ENCODE measurements at places on chromosomes 12 and 14.

DNA sequence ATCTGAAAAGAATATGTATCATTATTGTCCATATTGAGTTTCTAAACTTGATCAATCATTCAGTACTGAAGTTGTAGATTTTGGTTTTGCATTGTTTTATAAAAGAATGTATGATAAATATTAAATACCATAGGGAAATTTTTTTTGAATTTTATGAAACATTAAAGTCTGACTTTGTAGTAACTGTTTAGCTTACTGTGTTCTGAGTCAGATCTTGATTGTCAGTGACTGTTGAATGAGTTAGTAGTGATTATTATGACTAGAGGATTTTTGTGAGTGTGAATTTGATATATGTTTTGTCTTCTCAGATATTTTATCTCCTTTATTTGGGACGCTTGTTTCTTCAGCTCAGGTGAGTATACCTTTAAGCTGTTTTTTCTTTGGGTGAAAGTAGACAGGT is 10.1 kb downstream of the TDP1 start:
- DNase-seq = no peak

- no peak for DNase-seq
Observed at GRCh38 chr12:49355913-49356312, 9.2 kb downstream of the DNAJC22 start.

DNA sequence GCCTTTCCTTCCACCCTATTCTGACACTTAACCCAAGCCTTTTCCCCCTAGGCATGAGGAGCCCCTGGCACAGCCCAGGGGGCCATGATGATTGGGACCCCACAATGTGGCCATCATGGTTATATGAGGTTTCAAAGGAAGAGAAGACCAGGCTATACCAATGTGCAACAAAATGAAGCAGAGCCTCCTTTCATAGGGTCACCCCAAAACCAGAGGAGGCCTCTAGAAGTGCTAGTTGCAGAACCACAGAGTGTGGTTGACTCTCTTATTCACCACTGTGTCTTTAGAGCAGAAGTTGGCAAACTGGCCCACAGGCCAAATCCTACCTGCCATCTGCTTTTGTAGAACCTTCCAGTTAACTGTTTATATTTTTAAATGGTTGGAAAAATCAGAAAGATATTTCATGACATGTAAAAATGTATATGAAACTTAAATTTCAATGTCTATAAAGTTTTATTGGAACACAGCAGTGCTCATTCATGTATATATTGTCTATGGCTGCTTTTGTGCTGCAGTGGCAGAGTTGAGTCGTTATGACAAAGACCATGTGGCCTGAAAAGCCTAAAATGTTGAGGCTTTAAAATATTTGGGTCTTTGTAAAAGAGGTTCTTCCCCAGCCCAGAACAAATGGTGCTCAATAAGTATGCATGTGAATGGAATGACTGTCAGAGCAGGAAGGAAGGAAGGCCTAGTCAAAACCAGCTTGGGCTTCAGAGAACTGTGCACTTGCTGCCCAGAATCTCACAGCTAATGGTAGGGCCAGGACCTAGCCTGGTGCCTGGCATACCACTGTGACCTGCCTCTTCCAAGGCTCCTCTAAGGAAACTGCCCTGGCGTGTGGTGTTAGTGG is 49.2 kb downstream of the SUSD6 start:
- DNase-seq = no peak

- DNase-seq = no peak
Observed at GRCh38 chr12:19967001-19967400, 401.3 kb upstream of the PDE3A start.

All from stimulated activated CD4-positive, alpha-beta T cell treated with anti-CD3 and anti-CD28 coated beads, Interleukin-15, amount 100 ng/mL, for 24 hours (primary cell).